Activated CD8-positive, alpha-beta memory T cell treated with anti-CD3 and anti-CD28 coated beads, Interleukin-2, amount 10 ng/mL, durations not matched to agents 7 days and 5 days (primary cell): ENCODE measurements at places on chromosomes 11 and 22. TPM values are rescaled to one million over a fixed set of nuclear protein-coding genes. Genes with fewer than 3 reads are reported as not detected.

DNA sequence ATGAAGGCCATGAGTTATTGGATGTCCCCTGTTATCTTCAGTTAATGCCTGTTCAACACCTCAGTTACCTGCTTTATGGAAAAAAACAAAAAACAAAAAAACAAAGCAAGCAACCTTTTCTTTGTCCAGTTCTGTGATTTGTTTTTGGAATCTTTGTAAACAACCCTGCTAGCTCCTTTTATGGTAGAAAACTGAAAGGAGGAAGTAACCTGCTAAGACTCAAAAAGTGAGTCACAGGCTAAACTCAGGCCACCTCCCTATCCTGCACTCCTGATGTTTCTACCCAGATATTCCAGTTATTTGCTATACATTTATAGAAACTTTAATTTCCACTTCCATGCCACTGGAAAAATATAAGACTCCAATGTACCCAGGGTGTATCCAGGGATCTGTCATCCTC, 20.6 kb upstream of the TLCD5 start:
- H3K4me1 ChIP-seq = peaks cover 9% of the 10 kb centered on the region
- no peak for DNase-seq
- H3K36me3 ChIP-seq = no peaks in the 10 kb centered on the region
- no peak overlapping the region for H3K4me3 ChIP-seq
- H3K27ac ChIP-seq = no peak overlapping the region

- DNase-seq = no peak
- H3K27ac ChIP-seq = peak overlapping the region; percentile 77
- no peaks in the 10 kb centered on the region for H3K27me3 ChIP-seq
- H3K4me1 ChIP-seq = peaks cover 24% of the 10 kb centered on the region
- H3K4me3 ChIP-seq = no peak overlapping the region
These were observed 45.6 kb downstream of the PISD start for GRCh38 chr22:31616315-31616980.

DNA sequence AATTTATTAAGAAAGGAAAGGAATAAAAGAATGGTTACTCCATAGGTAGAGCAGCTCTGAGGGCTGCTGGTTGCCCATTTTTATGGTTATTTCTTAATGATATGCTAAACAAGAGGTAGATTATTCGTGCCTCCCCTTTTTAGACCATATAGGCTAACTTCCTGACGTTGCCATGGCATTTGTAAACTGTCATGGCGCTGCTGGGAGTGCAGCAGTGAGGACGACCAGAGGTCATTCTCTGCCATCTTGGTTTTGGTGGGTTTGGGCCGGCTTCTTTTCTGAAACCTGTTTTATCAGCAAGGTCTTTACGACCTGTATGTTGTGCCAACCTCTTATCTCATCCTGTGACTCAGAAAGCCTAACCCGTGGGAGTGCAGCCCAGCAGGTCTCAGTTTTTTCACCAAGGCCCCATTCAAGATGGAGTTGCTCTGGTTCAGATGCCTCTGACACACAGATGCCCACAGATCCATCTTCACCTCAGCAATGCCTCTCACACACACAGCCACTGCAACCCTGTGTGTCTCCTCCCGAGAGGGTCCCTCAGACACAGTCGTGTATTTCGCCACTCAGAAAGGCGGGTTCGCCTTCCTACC, 16.4 kb upstream of the JAM3 start:
- no peak for DNase-seq
- peaks cover 8% of the 10 kb centered on the region for H3K4me1 ChIP-seq
- no peak overlapping the region for H3K27ac ChIP-seq
- peaks cover 27% of the 10 kb centered on the region for H3K27me3 ChIP-seq

DNA sequence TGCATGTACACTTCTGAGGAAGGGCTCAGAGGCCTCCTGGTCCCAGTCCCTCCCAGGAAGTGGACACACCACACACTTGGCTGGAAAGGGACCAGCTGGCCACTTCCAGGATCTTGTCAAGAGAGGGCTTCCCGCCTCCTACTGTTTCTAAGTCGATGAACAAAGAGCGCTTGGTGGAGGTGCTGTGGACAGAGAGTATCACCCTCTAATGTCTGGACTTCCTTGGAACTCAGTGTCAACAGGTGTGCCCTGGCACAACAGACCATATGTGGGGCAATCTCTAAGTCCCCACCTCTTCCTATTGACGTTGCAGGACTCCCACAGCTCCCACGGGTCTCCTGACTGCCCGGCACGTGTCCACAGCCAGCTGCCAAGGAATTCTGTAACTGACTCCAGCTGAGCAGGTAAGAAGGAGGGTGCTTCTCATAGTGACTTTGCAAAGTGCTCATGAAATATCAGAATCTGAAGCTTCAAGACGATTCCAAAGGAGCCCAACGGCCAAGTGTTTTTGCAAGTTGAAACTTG, 16.1 kb downstream of the POU2AF1 start:
- H3K4me1 ChIP-seq = no peaks in the 10 kb centered on the region
- no peaks in the 10 kb centered on the region for H3K27me3 ChIP-seq
- DNase-seq = no peak
- no peak overlapping the region for H3K4me3 ChIP-seq

Gene TSPO
- 131 TPM for total RNA-seq
